NCI-H146 (cell line): ENCODE measurements at places on chromosomes 1 and 21.

- DNase-seq: no peak
Measured at GRCh38 chr1:168572633-168573032, 3.8 kb upstream of the XCL1 start.

GRCh38 chr1:28196330-28196729 is 19.8 kb upstream of the PTAFR start:
- DNase-seq: peak; percentile 10

- DNase-seq: no peak
Measured at GRCh38 chr1:1781526-1781903, 3.2 kb upstream of the NADK start.

- peak; percentile 58 for DNase-seq
Measured at GRCh38 chr1:112956544-112957132, 642 bp upstream of the SLC16A1 start.

DNA sequence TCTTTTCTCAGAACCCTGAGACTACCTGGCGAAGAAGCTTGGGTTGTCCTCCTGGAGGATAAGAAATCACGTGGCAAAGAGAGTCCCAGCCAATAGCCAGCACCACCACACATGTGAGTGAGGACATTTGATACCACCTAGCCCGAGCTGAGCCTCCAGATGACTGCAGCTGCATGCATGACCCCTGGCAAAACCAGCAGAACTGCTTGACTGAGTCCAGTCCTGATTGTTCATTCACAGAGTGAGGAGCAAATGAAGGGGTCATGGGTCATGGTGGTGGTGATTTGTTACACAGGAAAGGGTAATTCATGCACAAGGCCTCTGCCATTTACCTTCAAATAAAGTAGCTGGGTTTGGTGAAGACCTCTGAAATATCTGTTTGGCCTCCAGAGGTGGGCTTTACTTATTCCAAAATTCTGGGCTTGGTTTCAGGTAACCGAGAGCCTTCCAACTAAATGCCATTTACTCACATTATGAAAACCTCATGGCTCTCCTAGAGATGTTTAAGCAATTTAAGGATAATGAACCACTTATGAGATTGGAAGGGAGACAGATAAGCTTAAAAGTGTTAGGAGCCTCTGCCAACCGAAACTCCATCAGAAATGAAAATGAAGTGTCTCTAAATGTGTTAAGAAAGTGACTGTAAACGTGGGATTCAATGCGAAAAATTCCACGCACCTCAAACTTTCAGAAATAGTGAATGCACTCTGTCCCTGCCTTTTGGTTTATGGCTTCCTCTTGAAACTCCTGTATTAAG is 163.3 kb downstream of the SLC35F3 start:
- DNase-seq: no peak
